NB4 (cell line): ENCODE measurements at places on chromosomes 11 and 22.
A peak's percentile ranks its signal among the peaks of the same experiment; 100 is the strongest.

GRCh38 chr11:41988951-41989572 lies 529.6 kb upstream of the LRRC4C start:
- DNase-seq: no peak

- DNase-seq: peak; percentile 41
Observed at GRCh38 chr11:65185869-65186341, 4.2 kb downstream of the CAPN1 start.

DNA sequence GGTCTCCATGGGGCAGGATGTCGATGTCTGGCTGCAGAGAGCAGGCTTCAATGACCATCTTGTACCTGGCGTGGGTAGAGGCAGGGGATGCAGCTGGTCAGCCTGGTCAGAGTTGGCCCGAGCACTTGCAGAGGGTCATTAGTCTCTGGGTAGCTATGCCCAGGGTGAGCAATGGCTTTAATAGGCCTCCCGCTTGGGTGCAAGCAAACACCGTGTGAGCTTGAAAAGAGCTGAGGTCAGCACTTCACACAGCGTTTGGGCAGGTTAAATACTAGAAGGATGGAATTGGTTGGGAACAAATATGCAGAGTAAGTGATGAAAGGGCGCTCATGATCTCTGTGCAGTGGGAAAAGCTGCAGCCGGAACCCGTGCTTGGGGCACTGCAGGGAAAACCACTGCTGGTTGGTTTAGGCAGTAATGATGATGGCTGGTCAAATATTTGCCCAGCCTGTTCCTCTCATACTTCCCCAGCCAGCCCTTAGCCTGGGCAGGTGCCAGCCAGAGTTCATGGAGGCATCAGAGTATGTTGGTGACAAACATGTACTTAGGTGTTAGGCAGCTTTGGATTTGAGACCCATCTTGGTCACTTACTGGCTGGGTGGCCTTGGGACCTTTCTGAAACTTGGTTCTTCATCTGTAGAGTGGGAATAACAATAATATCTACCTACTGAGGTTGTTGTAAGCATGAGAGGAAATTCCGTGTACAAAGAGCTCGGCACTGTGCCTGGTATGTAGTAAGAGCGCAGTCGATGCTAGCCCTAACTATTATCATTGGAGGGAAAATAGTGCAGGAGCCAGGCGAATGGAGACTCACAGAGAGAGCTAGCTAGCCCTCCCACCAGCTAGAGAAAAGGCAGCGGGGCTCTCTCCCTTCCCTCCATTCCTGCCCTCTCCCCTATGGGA lies 25.2 kb upstream of the KCNJ11 start:
- no peak for DNase-seq

- no peak for DNase-seq
Observed at GRCh38 chr11:69662021-69662698, 13.0 kb downstream of the LTO1 start.

GRCh38 chr11:124868331-124869274 lies 3.4 kb downstream of the ROBO3 start:
- DNase-seq: no peak
